Upper lobe of left lung (tissue), 6 donors: ENCODE measurements at places on chromosomes 16 and 17. TPM values are rescaled to one million over a fixed set of nuclear protein-coding genes. Genes with fewer than 3 reads are reported as not detected.

Gene ELOB
- 130 TPM for total RNA-seq

Gene LASP1
- 168 TPM for total RNA-seq

Gene CDH3
- 11.5 TPM for total RNA-seq

Gene CLEC18A
- total RNA-seq = 2.7 TPM

Gene ZNF469
- total RNA-seq = 3.1 TPM

Gene KRT24
- not detected for total RNA-seq

Gene NGFR
- 1.3 TPM for total RNA-seq

Gene SDR42E2
- total RNA-seq = 0.17 TPM

Gene CRHR1
- total RNA-seq = not detected

Gene HS3ST3A1
- total RNA-seq = 10.5 TPM

Gene ALOX15B
- total RNA-seq = 46.2 TPM

Gene SLC9A5
- 3.1 TPM for total RNA-seq

Gene ZSCAN10
- 1.0 TPM for total RNA-seq

Gene FBXL16
- total RNA-seq = 6.3 TPM

Gene NLRC3
- total RNA-seq = 2.9 TPM

Gene APOH
- 14.2 TPM for total RNA-seq

Gene TNFRSF17
- total RNA-seq = not detected

Gene KRTAP4-1
- total RNA-seq = not detected

Gene C16orf96
- total RNA-seq = 1.00 TPM

Gene RNF222
- not detected for total RNA-seq

Gene VPS25
- 54.6 TPM for total RNA-seq

Gene SLC5A2
- total RNA-seq = 3.3 TPM
